ENCODE measurements at places on chromosomes 16 and 17.

DNA sequence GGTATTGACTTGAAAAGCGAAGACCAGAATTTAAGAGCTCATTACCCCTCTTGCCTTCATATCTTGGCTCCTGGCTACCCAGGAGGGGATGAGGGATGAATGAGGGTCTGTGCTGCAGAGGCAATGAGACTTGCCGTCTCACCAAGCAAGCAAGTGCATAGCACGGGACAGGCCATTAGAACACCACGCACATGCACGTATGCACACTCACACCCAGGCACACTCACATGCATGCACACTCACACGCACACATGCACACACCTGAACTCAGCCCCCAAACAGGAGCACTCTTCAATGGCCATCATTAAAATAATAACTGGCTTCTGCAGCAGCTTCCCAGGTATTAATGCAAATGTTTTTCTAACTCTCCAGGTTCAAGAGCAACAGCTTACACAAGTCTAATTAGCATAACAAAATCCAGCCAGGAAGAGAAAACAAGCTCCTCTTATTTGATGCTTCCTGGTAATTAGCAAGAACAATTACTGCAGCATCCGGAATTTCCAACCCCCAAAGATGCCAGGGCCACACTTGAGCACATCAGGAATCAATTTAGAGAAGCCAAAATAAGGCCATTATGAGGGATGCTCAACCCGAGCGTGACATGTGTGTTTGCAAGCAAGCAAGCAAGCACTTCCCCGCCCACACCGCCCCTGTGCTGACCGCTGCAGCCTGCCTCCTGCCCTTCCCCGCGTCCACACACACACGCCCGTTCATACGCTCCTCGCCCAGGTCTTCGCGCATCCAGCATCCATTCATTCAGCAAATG lies 171.6 kb upstream of the TNRC6C start:
- no peak for DNase-seq

- DNase-seq = no peak
Measured at GRCh38 chr17:82155606-82156005, 57.0 kb downstream of the CCDC57 start.

DNA sequence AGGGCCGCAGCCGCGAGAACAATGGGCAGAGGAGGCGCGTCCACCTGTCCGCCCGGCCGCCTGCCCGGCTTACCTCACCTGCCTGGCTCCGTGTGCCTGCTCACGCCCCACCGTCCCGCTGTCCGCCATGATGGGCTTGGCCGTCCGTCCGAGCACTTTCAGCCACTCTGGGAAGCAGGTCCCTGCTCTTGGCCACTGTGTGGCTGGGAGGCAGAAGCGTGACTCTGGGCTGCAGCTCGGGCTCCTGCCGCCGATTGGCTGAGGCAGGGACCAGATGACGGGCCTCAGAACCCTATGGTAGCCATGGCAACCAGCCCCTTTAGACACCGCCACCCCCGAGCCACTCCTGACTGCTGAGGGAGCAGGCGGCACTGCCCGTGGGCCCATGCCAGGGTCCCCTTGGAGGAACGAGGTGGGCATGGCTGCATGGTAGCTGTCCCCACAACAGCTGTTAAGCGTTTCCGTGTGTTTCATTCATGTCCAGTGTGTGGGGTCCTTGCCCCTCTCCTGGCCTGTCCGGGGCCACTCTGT lies 8.9 kb upstream of the AXIN1 start:
- no peak for DNase-seq

GRCh38 chr16:78583441-78583840 lies 484.0 kb downstream of the WWOX start:
- DNase-seq = no peak

DNA sequence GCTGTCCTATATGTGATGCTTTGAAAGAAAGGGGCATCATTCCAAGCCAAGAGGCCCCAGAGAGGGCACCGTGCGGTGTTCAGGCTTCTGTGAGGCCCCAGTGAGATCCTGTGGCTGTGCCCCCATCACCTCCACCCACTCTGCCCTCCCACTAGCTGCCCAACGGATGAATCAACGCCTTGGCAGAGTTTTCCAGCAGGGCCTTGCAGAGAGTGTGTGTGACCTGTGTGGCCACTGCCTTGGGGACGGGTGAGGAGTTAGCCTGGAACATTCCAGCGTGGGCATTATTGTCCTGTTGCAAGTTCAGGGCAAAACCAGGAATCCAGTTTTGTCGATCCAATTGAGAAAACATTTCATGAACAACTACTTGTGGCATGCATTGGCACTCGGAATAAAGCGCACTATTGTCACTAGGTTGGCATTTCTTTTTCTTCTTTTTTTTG lies 53.7 kb downstream of the SF3B3 start:
- no peak for DNase-seq

- DNase-seq = no peak
Measured at GRCh38 chr16:86095906-86096485, 197.0 kb downstream of the IRF8 start.

GRCh38 chr17:12909046-12909445 lies 108.8 kb downstream of the ELAC2 start:
- no peak for DNase-seq

DNA sequence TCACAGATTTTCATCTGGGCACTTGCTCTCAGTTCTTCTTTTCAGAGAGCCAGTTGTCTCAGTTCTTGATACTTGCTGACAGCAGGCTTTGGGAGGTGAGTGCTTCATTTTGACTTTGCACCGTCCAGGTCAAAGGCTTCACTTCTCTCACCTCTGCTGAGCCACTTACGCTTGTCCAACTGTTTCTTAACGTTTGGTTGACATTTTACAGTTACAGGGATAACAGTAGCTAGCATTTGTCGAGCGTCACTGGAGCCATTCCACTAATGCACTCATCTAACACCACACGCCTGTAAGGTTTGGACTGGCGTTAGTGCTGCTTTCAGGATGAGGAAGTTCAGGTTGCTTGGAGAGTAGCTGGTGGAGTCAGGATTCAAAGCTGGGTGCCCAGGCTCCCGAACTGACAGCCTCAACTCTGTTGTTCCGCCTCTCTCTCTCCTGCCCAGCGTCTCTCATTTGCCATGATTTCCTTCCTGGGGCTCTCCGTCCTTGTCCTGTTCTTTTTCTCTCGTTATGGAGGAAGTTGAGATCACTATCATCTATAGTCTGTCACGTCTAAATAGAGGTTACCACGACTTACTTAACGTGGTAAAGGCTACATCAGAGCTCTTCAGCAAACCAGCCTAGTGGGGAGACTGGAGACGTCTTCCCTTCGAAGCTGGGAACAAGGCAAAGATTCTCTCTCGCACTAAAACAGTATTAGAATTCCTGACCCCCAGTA lies 220.8 kb downstream of the RPTOR start:
- DNase-seq = peak; percentile 57

DNA sequence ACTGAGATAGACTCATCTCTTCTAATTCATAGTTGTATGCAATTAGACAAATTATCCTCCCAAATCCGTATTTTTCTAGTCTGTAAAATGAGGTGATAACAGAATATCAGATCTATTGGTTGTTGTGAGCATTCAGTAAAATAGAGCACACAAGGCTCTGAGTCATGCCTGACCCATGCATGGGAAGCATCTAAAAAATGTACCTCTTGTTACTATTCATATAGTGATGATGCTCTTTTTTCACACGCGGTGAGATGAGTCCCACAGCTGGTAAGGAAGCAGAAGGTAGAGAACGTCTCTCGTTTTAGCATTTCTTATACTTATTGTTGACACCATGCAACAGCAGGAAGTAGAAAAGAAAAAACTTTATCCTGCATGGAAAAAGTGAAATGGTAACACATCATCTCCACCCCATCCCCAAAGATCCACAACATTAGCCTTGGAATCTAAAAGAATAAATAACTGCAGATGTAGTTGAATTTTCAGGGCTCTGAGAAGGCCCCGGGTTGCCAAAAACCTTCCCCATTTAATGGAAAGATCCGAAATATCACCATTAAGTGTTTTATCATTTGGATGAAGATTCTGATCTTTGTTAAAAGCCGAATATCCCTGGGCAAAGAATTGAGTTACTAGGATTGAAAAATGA lies 215.6 kb downstream of the TMEM114 start:
- DNase-seq = no peak

- no peak for DNase-seq
Measured at GRCh38 chr16:972316-973002, 1.7 kb upstream of the LMF1 start.

DNA sequence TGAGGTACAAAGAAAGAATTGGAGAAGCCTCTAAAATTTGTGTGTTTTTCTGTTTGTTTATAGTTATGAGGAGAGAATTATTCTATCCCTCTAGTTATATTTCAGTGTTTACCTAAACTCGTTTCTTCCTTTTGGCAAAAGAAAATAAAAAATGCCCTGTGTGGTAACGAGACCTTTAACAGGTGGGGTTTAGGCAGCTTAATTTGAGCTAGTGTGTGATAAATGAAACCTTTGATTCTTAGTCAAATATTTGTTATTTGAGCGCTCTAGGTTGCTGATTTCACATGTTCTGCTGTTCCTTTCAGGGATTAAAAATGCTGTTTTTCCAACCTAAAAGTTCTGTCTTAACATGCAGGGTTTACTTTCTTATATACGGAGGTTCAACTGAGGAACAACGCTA lies 17.5 kb downstream of the ERCC4 start:
- no peak for DNase-seq

- no peak for DNase-seq
Measured at GRCh38 chr17:50977487-50978159, 111.5 kb upstream of the TOB1 start.

- DNase-seq = peak; percentile 94
Measured at GRCh38 chr17:79839356-79840268, at the start of gene CBX4. TSS of gene CBX4 (minus strand) at chr17:79839440. CDS start at chr17:79839251, 189 bp downstream.

GRCh38 chr16:165539-166374 lies at the start of gene HBM:
TSS of gene HBM (plus strand) at chr16:165978. CDS start at chr16:165998, 20 bp downstream.
- no peak for DNase-seq

GRCh38 chr17:72183194-72183685 lies 62.4 kb downstream of the SOX9 start:
- no peak for DNase-seq

GRCh38 chr17:21275047-21275578 lies 9.4 kb upstream of the MAP2K3 start:
- DNase-seq = no peak

DNA sequence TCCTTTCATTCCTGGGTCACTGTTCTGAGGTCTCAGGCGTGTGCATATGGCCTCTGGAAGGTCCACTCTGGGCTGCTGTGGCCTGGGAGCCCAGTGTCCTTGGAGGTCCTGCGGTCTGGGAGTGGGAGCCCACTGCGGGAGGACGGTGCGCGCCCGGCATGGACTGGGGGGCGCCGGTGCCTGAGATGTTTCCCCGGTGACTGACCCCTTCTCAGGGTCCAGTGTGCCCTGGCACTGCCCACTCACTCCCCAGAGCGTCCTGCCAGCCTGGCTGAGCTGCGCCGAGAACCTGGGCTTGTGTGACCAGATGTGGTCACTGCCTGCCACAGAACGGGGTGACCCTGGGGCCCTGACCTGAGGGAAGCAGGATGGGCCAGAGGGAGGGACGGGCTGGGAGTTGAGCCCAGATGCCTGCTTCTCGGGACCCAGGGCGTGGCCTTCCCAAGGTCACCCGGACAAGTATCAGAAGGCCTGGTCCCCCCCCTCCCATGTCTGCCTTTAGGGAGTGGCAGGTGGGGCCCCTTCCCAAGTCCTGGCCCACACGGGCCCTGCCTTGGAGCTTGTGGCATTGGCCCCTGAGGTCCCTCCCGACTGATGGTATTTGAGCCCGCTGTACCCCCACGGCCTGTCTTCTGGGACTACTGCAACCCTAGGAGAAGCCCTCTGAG lies 1.1 kb upstream of the RHBDL1 start:
- no peak for DNase-seq

- DNase-seq = no peak
Measured at GRCh38 chr16:27489906-27490305, 59.8 kb downstream of the GTF3C1 start.

GRCh38 chr17:68441070-68441770 lies 16.1 kb downstream of the WIPI1 start:
- DNase-seq = peak; percentile 49

DNA sequence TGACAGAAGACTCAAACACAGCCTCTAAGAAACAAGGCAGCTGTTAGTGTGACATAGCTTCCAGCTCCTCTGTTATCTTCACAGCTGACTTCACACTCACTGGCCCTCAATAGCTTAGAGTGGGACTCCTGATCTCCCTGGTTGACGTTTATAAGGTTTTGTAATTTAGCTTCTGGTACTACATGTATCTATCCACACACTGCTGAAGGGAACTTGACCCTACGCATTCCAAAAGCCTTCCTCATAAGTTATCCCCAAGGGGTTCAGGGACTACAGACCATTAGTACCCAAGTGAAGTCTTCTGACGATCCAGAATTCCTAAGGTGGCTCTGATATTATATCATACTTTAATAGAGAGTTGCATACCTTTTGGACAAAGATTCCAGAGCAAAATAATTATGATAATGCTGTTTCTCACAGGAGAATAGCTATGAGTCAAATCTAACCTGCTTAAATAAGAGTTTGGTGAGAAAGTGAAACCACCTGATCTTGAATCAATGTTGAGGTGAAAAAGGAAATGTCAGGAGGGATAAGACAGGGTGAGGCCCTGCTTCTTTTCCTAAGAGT lies 14.5 kb downstream of the ACACA start:
- DNase-seq = no peak

GRCh38 chr17:4944163-4944553 lies 4.1 kb downstream of the RNF167 start:
- DNase-seq = peak; percentile 73

DNA sequence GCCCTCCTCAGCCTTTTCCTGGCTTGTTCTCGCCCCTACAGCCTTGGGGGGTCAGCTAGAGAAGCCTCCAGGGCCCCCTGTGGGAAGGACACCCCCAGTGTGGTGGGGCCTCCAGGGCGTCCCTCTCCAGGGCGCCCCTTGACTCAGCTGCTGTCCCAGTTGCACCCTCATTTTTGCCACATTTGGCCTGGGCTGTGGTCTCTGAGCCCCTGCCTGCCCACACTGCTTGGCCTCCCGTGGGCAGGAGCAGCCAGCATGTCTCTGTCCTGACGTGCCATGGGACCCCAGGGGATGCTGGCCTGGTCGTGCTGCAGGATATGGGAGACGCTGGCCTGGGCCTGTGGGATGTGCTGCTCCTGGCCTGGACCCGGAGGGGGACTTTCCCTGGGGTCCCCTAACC lies 5.0 kb downstream of the CHTF18 start:
- no peak for DNase-seq

GRCh38 chr17:17497065-17497844 lies 1.1 kb upstream of the RASD1 start:
- DNase-seq = no peak

DNA sequence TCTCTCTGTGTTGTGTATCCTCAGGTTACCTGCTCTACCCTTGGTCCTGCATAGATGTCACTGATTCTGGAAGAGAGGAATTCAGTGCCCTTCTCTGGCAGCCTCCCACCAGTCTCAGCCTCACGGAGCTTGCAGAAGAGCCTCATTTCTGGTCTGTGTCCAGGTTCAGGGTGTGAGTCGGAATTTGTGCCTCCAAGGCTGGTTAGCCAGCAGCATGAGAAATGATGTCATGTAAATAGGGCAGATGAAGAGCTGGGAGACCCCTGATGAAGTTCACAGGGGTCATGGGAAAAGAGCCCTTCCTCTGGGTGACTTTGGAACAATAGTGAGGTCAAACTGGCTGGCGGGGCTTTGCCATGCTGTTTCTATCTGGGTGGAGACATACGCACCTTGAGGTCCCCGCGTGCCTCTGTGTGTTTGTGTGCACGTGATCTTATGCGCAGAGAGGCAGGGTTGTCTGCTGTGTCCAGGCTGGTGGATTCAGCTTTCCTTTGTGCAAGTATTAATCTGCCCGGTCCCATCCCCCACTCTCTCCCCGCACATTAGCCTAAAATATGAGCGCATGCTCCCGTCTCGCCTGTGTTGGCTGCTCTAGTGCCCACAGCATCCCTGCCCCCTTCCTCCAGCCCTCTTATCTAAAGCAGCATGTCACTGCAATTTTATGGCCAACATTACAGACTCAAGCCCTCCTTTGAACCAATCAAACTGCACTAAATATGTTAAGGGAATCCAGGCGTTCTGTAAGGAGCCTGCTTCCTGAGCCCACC lies 256.3 kb upstream of the ZFHX3 start:
- no peak for DNase-seq

Data from activated CD8-positive, alpha-beta memory T cell treated with anti-CD3 and anti-CD28 coated beads for 24 hours (primary cell).